ENCODE measurements at places on chromosomes 1 and 21. TPM values are rescaled to one million over a fixed set of nuclear protein-coding genes. Genes with fewer than 3 reads are reported as not detected.

GRCh38 chr1:93616996-93617669, 64.5 kb downstream of the BCAR3 start:
- DNase-seq = no peak
- peaks cover 29% of the 10 kb centered on the region for H3K27me3 ChIP-seq
- H3K4me3 ChIP-seq = no peak overlapping the region
- H3K27ac ChIP-seq = no peak overlapping the region

- no peaks in the 10 kb centered on the region for H3K36me3 ChIP-seq
- H3K27ac ChIP-seq = no peak overlapping the region
- H3K4me1 ChIP-seq = no peaks in the 10 kb centered on the region
- no peak overlapping the region for H3K4me3 ChIP-seq
- H3K27me3 ChIP-seq = peaks cover 43% of the 10 kb centered on the region
Measured at GRCh38 chr21:44449473-44450363, 5.6 kb upstream of the LRRC3 start.

DNA sequence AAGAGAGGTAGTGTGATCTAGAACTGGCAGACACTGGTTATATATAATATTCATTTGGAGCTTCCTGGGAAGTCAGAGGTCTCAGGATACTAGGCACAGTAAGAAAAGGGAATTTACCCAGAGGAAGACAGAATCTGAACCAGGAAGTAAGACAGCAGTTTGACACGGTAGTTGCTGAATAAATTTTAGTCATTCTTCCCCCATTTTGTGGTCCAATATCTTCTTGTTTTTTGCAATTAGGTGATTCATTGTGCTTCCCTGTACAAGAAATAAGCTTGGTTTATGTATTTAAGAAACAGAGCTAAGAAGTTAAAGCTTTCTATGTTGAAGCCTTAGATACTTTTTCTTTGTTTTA, 1.3 kb downstream of the TMEM167B start:
- peaks cover 6% of the 10 kb centered on the region for H3K36me3 ChIP-seq
- H3K4me3 ChIP-seq = peak overlapping the region; percentile 90
- H3K27ac ChIP-seq = peak overlapping the region; percentile 88
- peaks cover 34% of the 10 kb centered on the region for H3K4me1 ChIP-seq
- no peaks in the 10 kb centered on the region for H3K27me3 ChIP-seq
- no peak for DNase-seq

DNA sequence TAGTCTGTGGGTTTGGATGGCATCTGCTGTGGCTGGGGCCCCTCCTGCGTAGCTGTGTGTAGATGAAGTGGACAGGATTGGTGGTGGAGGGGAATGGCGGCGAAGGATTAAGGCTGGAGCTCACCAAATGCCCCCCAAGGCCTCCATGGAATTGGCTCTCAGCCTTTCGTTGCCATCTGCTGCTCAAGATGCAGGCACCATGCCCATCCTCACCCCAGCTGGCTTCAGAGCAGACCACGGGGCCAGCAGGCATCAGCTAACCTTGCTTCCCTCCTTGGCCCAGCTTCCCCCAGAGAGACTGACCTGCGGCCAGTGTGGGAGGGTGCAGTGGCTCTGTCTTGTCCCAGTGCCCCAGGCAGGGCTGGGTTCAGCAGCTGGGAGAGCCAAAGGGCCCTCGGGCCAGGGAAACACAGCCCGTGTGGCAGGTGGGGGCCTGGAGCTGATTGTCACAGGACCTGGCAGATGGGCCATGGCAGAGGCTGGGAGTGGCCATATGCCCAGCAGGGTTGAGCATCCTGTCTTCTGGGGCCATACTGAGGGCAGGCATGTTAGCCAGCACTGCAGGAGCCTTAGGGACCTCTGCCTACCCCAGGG, 66.8 kb upstream of the ACTL8 start:
- peaks cover 16% of the 10 kb centered on the region for H3K27me3 ChIP-seq
- DNase-seq = no peak
- H3K27ac ChIP-seq = no peak overlapping the region
- H3K36me3 ChIP-seq = no peaks in the 10 kb centered on the region

DNA sequence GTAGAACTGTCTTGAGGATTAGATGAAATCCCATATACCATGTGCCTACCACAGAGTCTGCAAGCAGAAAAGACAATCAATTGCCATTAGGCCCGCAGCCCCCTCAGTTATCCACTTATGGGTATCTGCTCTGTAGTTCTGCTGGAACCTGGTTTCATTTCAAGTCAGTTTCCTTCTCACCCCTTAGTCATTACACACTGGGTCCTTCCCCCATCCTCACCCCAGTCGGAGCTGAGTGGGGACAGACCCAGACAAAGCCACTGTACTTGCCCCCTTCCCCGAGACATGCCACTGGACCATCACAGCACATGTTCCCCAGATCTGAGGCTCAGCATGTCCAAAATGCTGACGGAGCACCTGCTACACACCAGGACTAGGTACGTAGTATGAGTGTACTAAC, 21.2 kb downstream of the PGLYRP3 start:
- no peaks in the 10 kb centered on the region for H3K36me3 ChIP-seq
- H3K4me3 ChIP-seq = peak overlapping the region; percentile 38
- DNase-seq = peak; percentile 19
- no peak overlapping the region for H3K27ac ChIP-seq
- peaks cover 28% of the 10 kb centered on the region for H3K4me1 ChIP-seq

- H3K27me3 ChIP-seq = no peaks in the 10 kb centered on the region
- DNase-seq = no peak
- H3K4me1 ChIP-seq = peaks cover 41% of the 10 kb centered on the region
- peak overlapping the region; percentile 4 for H3K27ac ChIP-seq
Measured at GRCh38 chr1:50930193-50930592, 29.9 kb downstream of the FAF1 start.

GRCh38 chr1:116531917-116532316, 38.9 kb downstream of the CD58 start:
- DNase-seq = no peak
- peaks cover 23% of the 10 kb centered on the region for H3K36me3 ChIP-seq
- H3K27ac ChIP-seq = no peak overlapping the region
- H3K4me3 ChIP-seq = no peak overlapping the region

GRCh38 chr1:116306840-116307442, 66.1 kb upstream of the ATP1A1 start:
- no peaks in the 10 kb centered on the region for H3K4me1 ChIP-seq
- no peaks in the 10 kb centered on the region for H3K27me3 ChIP-seq
- H3K36me3 ChIP-seq = peaks cover 2% of the 10 kb centered on the region
- H3K4me3 ChIP-seq = no peak overlapping the region

PDC gene
- total RNA-seq = not detected

TESK2 gene
- total RNA-seq = 5.9 TPM

Measured in activated T-cell treated with anti-CD3 and anti-CD28 coated beads, Interleukin-2, amount 50 U/mL, for 72 hours (primary cell).